ENCODE measurements at places on chromosomes 11 and 22.

DNA sequence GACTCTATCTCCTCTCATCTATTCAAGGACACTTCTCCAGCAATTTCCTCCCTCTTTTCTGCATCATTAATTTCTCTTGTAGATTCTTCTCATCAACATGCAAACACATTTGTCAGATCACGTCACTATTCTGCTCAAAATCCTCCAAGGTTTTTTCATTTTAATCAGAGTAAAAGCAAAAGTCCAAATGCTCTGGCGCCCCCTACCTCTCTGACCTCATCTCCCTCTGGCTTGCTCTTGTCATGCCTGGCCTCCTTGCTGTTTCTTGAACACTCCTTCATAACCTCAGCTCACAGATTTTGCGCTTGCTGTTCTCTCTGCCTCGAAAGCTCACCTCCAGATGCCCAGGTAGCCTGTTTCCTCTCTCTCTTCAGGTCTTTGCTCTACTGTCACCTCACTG, 22.4 kb downstream of the RTCB start:
- no peak for DNase-seq

GRCh38 chr11:63845303-63845702, 6.4 kb downstream of the MARK2 start:
- no peak for DNase-seq

DNA sequence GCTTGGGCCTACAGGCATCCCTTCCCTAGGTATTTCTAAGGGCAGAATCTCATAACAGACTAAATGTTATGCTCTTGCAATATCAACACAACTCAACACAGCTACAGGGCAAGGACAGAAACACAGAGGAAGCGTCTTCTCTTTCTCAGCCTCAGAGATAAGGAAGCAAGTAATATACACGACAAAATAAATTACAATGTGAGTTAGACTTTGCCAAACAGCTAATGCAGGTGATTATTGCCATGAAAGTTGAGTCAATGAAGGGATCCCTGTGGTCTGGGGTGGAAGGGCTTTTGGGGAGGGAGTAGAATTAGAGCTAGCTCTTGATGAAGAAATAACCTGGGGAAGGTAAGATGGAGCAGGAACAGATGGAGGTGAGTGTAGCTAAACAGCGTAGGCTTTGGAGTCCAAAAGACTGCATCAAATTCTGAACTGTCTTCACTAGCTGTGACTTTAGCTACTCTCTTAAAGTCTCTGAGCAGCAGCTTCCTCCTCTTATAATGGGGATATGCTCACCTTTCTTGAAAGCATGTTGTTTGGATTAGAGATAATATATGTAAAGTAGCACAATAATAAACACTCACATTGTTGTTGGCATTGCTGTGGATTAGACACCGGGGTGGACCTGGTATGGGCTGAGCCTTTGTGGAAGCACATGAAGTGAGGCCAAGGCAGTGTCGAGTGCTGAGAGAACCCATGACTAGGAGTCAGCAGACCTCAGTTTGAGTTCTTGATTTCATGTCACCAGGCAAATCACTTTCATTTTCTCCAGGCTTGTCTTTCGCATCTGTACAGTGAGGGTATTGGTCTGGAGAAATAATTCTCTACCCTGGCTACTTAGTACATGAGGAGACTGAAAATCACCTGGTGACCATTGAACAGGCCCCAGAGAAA, 41.0 kb upstream of the AQP11 start:
- no peak for DNase-seq

- no peak for DNase-seq
Measured at GRCh38 chr11:126604461-126604860, 249.0 kb downstream of the ST3GAL4 start.

GRCh38 chr11:4606231-4607015, 1.6 kb downstream of the TRIM68 start:
- peak; percentile 49 for DNase-seq

DNA sequence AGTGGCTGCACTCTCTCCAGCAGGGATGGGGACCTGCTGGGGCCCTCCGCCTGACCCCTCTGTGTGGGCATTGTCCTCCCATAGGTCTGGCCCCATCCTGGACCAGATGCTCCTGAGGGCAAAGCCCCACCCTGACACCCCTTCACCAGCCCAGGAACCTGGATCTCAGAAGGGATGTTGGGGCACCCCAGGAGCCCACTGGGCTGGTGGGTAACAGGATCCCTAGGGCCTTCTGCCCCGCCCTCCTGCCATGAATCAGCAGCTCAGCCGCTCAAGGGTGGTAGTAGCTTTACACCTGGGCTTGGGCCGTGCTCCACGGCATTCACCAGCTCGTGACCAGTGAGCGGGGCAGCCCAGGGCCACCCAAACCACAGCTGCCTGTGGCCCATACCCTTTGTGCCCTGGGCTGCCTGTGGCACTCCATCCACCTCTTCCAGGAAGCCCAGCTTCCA, 1.0 kb upstream of the MAPK12 start:
- DNase-seq: no peak

- no peak for DNase-seq
Measured at GRCh38 chr11:78427615-78428265, 10.1 kb upstream of the GAB2 start.

GRCh38 chr11:82225502-82225901, 508.2 kb downstream of the FAM181B start:
- no peak for DNase-seq

GRCh38 chr22:43726964-43727543, 85.1 kb downstream of the EFCAB6 start:
- DNase-seq: no peak

GRCh38 chr22:30425616-30426387, at the start of gene MTFP1:
Gene MTFP1, plus strand, starts transcription at chr22:30425768. Its CDS starts 112 bp downstream, at chr22:30425880.
- peak; percentile 16 for DNase-seq

GRCh38 chr11:112507281-112507680, 246.6 kb upstream of the PLET1 start:
- no peak for DNase-seq

GRCh38 chr22:20904008-20904979, 12.9 kb upstream of the CRKL start:
- DNase-seq: no peak

- DNase-seq: no peak
Measured at GRCh38 chr11:83011333-83012167, 60.1 kb downstream of the RAB30 start.

DNA sequence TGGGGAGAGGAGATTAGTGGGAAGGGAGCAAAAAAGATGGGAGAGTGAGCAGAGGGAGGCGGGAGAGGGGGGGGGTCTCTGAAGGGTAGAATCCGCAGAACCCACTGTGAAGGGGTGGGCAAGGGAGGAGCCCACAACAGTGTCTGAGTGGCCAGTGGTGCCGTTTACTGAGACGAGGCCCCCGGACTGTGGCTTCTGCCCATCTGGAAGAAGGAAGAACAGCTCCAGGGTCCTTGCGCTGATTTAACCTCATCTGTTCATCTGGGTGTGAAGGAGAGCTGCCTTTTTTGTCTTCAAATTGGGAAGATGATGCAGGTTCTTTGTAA, 45.7 kb upstream of the ANO1 start:
- no peak for DNase-seq

DNA sequence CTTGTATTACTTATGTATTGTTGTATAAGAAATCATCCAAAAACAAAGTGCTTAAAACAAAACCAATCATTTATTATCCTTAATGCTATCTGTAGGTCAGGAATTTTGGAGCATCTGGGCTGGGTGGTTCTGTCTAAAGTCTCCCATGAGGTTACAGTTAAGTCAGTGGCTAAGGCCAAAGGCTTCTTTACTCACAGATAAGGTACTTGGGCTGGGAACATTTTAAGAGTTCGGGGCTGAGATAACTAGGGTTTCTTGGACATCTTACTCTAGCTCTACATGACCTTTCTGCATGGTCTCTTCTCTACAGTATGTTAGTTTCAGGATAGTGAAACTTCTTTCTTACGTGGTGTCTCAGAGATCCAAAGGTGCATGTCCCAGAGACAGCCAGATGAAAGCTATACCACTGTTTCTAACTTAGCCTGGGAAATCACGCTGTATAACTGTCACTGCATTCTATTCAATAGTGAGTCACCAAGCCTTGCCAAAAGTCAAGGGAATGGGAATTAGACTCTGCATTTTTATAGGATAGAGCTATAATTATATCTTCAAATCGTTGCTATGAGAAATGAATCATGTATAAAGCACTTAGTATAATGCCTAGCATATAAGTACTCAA, 29.6 kb downstream of the SOX6 start:
- no peak for DNase-seq

GRCh38 chr11:64788321-64789215, 10.2 kb upstream of the SF1 start:
- no peak for DNase-seq

DNA sequence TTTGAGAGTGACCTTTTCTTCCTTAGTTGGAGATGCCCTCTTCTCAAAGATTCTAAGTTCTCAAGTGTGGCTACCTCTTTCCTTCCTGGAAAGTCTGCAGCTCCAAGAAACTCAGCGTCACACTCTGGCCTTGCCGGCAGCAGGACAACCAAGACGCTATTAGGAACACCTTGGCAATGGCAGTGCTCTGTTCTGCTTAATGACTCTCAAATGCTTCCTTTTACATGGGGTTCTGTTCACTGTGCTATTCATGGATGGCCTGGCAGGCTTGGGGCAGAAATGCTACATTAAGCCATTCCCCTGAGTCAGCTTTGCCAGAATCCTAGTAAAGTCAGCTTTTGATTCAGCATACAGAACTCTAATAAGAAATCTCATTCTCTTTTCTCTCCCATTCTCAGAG, 25.9 kb downstream of the LARGE2 start:
- DNase-seq: no peak

DNA sequence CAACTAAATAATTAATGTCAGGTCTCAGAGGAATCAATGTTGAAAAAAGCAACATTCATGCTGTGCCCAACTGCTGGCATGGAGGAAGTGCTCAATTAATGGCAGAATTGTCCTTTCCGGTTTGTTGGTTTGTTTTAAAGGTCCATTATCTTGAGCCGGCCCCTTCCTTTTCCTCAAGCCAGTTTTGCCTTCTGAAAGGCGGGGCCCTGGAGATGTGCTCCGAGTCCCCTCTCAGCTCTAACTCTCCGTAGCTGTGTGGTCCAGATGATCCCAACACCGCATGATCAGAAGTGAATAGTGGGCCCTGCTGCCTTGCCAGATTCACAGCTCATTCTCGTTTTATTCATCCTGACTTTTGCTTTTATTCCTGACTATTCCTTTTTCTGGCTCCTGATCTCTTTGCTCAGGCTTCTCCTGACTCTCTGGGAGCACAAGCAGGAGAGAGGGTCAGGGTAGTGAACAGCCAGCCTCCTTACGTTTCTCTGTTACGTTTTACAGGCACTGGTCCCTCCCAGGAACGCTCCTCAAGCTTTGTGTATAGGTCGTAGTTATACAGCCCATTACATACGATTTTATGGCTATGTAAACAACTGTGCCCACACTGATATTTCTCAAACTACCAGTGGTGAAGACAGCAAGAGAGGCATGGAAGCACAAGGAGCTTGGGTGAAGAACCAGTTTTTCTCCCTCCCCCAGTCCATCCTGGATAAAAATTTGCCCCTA, 265.9 kb downstream of the LARGE1 start:
- no peak for DNase-seq

DNA sequence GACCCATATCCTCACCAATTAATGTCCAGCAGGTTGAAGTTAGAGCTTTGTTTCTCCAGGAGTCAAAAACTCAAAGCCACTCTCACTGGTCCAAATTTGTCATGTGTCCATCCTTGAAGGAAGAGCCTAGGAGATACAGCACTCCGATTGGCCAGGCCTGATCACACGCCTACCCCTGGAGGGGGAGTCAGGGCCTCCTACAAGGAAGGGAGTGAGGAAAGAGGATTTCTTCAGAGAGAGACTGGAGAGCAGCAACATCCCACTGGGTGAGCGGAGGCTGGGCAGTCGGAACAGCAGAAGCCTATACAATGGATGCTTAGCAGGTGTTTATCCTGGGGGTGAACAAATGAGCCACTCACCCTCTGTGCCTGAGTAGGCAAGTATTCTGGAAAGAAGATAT, 113.9 kb downstream of the TRIM29 start:
- peak; percentile 24 for DNase-seq

DNA sequence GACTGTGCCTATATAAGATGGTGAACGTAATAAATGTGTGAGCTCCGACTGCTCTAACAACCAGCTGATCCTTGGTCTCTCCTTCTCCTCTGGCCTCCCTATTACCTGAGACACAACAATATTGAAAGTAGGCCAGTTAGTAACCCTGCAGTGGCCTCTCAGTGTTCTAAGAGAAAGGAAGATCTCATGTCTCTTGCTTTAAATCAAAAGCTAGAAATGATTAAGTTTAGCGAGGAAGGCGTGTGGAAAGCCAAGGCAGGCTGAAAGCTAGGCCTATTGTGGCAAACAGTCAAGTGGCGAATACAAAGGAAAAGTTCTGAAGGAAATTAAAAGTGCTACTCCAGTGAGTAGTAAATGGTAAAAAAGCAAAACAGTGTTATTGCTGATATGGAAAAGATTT, 39.5 kb downstream of the HIPK3 start:
- DNase-seq: no peak

DNA sequence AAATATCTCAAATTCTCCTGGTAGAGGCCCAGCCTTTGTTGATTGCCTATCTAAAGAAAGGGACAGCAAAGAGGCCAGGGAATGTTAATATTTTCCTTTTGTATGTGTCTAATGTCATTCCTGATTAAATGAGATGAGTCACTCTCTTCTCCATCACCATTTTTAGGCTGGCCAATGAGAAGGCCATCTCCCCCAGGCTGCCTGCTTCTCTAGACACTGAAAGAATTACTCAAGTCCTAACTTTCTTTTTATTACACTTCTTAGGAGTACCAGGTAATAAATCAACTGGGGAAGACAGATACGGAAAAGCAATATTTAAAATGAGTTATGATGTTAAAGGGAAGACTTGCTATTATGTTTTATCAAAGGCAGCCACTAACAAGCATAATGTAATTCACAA, 259.2 kb upstream of the SORL1-AS1 start:
- DNase-seq: no peak

- no peak for DNase-seq
Measured at GRCh38 chr11:70707821-70708220, 309.5 kb downstream of the CTTN start.

DNA sequence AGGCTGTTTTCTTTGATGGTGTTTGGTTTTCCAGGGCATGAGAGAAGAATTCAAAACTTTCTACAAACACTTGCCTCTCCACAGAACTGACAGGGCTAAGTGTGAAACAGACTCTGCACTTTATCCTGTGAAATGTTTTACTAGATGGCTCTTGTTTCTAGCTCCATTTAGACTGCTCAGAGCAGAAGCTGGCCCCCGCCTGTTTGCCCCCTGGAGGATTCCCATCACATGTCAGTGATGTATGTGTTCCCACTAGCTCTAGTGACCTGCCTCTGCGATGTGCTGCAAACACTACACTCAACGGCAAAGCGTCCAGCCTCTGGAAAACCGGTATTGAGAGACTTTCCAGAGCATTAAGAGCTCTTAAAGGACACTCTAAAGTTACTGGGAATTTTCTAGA, 41.4 kb upstream of the PCF11 start:
- no peak for DNase-seq

DNA sequence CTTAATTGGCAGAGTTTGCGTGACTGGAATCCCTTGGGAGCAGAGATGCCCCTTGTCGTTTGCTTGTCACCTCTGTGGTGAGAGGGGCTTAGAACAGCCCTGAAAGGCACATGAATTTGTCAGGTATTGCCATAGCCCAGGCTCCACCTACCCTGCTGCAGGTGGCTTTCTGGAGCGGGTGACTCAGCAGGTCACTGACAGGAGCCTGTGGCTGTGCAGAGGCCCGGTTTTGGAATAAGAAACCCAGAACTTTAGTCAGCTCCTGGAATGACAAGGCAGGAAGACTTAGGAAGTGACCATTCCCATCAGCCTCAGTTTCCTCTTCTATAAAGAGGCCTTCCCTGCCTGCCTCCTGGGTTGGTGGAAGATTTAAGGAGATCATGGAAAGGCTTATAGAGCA, 539.7 kb downstream of the INSC start:
- no peak for DNase-seq

GRCh38 chr22:46040471-46041465, 63.8 kb upstream of the WNT7B start:
- no peak for DNase-seq

Data from DMS79 treated with DMSO at 0.1 percent for 48 hours (cell line).